Right ventricle myocardium inferior (tissue), 1 donor: ENCODE measurements at places on chromosomes 7 and 10.

DNA sequence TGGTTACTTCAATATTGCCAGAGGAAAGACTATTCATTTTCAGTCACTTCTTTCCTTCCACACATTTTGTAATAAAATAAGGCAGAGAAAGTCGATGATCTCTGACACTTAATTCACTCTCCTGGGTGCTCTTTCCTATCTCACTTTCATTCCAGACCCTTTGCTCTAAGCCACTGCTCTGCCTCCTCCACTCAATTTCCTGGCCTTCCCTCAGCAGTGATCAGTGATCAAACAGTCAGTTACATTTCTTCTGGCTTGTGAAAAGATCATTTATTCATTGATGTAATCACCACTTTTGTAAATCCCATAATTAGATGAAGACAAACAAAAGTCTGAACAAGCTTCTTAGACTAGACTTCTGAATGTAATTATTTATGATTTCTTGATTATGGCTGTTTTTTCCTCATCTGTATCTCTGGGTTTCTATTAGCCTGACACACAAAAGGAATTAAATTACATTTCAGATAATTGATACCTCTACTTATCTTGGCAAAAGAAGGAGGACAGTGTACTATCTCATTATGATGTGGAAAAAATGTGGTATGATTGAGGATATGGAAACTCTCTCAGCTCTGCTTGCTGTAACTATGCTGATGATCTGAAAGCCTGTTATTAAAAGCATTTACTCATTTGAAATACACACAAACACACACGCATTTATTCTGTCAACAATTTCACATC, 1102.3 kb downstream of the GRM8 start:
- no peak for DNase-seq

DNA sequence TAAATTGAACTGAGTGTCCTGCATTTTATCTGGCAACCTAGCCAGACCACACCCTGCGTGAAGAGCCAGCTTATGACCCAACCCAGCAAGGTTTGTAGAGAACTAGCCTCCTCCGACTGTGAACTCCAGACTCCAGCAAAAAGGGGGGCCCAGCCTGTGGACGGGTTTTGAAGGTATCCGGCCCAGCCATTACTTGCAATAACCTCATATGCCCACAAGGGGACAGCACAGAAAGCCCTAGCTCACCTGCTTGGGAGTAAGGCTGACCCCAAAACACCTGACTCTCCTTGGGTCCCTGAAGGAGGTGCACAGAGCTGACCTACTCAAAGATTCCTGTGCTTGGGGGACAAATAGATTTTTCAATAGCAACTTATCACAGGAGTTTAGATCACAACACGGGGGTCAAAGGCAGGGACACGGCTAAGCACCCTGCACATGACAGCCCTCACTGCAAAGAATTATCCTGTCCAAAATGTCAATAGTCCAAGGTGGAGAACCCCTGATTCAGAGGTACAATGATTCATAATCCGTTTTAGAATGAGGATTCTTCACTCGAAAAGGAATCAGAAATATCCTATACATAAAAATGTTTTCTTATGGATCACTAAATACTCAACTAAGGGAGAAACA, 4.6 kb downstream of the TRPV6 start:
- no peak for DNase-seq

GRCh38 chr10:128498746-128499145, 372.5 kb upstream of the MKI67 start:
- DNase-seq, result no peak

DNA sequence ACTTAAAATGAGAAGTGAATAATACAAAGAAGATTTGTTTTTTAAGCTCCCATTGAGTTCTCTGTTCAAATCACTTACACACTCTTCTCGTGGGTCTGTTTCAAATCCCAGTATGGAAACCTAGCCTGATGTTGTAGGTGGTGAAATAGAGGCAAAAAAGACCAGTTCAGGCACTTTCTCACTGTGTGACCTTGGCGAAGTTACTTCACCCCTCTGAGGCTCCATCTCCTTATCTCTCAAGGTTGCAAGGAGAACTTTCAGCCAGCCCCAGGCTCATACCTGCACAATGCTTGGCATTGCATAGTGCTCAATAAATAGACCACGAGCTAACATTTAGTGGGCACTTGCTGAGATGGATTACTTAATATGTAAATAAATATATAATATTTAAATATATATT, 90.1 kb downstream of the PRLHR start:
- no peak for DNase-seq

- no peak for DNase-seq
Measured at GRCh38 chr7:26653430-26654399, 210.7 kb downstream of the SKAP2 start.

DNA sequence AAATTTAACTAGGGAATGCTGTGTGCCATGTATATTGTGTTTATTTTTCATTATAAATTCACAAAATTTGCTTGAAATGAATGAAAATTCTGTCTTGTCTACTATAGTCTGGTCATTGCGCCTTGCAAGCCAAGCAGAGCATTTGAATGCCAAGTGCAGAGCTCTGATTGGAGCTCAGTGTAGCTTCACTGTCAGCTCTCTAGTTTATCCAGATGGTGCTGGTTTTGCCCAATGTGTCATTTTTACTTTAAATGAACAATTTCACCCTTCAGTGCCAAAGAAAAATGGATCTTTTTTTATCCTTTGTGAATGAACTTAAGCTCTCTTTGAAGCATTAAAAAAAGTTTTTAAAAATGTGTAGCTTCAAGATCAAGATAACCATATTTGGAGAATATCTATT, 225.6 kb upstream of the CACNA2D1 start:
- DNase-seq, result no peak

- peak; percentile 93 for DNase-seq
Measured at GRCh38 chr7:101099969-101100781, 14.9 kb downstream of the TRIM56 start.

- DNase-seq, result no peak
Measured at GRCh38 chr10:69643779-69644657, 14.0 kb downstream of the FAM241B start.

DNA sequence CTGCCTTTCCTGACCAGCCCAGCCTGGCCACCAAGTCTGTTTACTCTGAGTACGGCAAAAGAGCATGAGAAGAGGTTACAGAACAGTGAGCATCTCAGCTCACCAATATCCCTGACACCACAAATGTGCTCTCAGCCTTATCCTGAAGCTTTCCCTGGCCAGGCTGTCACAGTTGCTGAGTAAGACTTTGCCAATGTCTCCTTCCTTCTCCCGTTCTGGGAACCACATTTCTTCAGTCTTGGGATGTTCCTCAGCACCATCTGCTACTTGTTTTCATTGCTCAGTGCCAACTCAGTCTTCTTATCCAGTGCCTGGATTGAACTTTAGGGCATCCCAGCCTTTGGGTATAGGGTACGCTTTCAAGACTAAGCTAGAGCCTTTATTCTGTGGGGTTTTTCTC, 7.1 kb upstream of the KCNIP2 start:
- DNase-seq, result no peak

DNA sequence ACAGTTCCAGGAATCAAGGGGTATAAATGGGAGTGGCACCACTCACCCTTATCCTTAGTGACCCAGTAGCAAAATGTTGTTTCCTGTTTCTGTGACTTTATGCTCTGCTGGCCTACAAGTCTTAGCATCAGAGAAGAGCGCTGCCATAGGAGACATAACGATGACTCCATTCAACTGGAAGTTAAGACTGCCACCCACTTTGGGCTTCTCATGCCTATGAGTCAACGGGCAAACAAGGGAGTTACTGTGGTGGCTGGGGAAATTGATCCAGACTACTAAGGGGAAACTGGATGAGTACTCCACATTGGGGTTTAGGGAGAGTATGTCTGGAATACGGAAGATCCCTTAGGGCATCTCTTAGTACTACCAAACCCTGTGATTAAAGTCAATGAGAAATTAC, 40.6 kb upstream of the PIK3CG start:
- DNase-seq, result no peak

GRCh38 chr7:131139462-131139861, 188.2 kb upstream of the MKLN1 start:
- DNase-seq, result no peak

- no peak for DNase-seq
Measured at GRCh38 chr10:119803264-119803663, 69.4 kb downstream of the MCMBP start.

GRCh38 chr10:44977287-44978212, 1.1 kb downstream of the DEPP1 start:
- peak; percentile 50 for DNase-seq

DNA sequence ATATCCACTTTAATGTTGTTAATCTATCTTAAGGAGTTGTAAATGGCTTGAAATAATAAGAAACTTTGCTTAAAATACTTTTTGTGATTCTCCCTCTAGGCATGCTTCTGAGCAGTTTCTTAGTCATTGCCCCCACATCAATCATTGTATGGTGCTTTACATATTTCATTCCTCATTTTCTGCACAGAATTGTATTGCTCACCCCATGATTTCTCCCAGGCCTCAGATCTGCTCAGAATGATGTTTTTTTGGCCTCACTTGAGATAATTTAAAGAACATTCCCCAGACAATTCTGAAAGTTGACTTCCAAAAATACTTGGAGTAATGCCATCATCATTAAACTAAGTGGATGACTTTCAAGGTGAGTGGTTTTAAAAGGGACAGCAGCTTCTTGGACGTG, 82.1 kb upstream of the PRPS1L1 start:
- DNase-seq, result no peak

DNA sequence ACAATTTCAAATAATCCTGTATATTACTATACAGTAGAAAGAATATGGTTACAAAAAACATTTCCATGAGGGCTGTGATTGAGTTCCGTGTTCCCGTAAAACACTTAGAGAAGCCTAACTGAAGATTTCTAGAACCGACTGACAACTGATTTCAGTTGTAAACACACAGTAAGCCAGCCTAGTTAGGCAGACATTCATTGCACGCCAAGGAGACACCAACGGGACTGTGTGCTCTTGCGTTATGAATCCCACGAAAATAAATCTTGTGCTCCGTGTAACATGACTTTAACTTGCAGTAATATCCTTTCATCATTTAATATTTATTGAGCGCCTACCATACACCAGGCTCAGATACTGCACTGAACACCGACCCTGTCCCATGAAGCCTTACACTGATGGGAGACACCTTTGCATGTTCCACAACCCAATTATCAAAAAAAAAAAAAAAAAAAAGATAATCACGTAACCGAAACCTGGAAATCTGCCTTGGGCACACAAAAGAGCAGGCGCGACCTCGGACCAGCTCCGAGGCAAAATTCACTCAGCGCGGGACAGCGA, 420 bp upstream of the KLHL7 start:
- DNase-seq, result no peak

GRCh38 chr7:101442426-101443070, 79.9 kb downstream of the COL26A1 start:
- no peak for DNase-seq

GRCh38 chr7:69643708-69644445, 45.6 kb downstream of the AUTS2 start:
- DNase-seq, result no peak

DNA sequence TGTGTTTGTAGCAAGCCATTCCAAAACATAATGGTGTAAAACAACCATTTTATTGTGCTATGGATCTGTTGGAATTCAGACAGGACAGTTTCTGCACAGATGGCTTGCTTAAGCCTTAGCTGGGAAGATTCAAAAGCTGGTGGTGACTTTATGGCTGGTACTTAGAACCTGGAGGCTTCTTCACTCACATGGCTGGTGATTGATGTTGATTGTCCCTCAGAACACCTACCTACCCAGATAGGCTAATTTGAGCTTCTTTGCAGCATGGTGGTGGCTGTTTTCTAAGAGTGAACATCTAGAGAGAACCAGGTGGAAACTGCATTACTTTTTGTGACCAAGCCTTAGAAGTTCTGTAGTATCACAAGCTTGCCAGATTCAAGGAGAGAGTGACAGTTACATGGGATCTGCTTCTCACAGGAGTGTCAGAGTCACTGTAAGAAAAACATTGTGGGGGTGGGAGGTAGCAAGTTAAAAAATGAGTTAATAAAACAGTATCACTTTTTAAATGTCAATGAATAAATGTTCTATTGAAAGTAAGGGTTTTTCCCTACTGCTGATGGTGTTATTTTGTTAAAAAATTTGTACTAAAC, 7.1 kb downstream of the R3HCC1L start:
- DNase-seq, result no peak

GRCh38 chr7:22895140-22895827, 72.6 kb upstream of the TOMM7 start:
- DNase-seq, result no peak

DNA sequence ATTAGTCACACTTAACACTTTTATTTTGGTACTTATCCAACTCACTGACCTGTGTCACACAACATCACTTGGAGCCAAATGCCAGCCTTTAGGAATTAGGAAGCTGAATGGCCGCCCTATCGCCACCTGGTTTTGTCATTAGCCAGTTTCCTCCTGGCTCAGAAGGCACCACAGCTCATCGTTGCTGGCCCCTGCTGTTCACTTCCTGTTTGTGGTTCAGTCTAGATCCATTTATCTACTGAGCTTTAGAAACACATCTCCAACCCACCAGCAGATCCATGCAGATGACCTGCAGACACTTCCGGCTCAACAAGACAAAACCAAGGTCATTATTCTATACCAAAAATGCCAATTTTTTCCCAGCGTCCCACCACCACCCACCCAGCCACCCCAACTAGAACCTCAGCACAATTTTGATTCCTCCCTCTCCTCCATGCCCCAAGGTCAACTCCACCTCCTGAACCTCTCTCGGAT, 193.5 kb upstream of the NEBL start:
- DNase-seq, result no peak

- no peak for DNase-seq
Measured at GRCh38 chr10:7475046-7475911, 64.4 kb upstream of the SFMBT2 start.

GRCh38 chr10:22017283-22018020, 13.9 kb upstream of the DNAJC1 start:
- DNase-seq, result no peak

DNA sequence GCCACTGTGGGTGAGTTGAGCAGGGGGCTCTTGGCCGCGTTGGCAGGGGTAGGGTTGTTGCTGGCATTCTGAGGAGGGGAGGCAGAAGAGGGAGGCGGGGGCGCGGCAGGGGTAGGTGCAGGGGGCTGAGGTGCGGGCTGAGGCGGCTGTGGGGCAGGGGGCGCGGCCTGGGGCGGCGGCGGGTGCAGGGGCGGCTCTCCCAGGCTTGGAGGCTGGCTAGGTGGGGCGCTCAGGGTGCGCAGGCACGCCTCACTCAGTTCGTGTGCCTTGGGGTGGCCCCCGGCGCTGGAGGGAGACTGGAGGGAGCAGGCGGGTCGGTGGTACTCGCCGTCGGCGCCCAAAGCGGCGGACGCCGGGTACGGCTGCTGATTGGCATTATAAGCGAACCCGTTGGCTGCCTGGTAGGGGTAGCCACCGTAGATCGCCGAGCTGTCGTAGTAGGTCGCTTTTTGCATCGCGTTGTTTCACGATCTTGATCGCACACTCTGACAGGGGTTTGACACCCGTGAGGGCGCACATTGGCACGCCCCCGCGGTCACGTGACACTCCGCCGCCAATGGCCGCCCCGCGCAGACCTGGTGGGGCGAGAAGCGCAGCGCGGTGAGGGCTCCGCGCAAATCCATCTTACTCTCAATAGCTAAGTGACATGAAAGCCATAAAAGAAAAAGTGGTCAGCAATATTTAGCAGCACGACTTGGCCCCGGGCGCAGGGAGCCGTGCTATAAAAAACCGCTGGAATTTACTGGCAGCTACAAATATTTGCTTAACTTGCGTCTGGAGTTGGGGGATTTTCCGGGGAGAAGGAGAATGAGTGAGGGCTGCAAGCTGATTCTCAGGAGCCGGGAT, 7.9 kb upstream of the HOXA2 start:
- no peak for DNase-seq
